Activated CD8-positive, alpha-beta memory T cell treated with anti-CD3 and anti-CD28 coated beads for 4 hours (primary cell): ENCODE measurements at places on chromosomes 4 and X.

- no peak for DNase-seq
Measured at GRCh38 chr4:86338521-86338920, 21.3 kb downstream of the MAPK10 start.

GRCh38 chr4:115851918-115852766 lies 738.7 kb upstream of the NDST4 start:
- no peak for DNase-seq

- no peak for DNase-seq
Measured at GRCh38 chr4:82213485-82214417, 160.0 kb downstream of the HNRNPD start.

GRCh38 chr4:40253906-40254305 lies 57.1 kb downstream of the RHOH start:
- no peak for DNase-seq

DNA sequence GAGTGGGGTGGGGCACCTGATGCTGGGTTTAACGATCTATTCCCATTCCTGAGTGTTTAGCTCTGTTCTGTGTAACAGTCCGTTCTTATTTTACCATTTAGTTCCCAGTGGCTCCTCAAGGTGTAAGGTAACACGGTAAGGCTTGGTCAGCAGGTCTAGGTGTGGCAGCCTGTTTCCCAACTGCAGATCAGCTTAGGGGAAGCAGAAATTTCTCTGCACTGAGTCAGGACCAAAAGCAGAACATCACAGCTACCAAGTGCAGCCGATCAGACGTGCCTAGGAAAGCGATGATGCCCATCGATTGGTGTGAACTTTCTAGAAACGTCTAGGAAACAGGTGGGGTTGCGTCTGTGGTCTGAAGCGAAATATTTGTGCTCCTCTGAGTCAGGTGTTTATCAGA lies 240.1 kb downstream of the STIM2 start:
- no peak for DNase-seq

- no peak for DNase-seq
Measured at GRCh38 chr4:18803781-18804180, 782.2 kb upstream of the LCORL start.

DNA sequence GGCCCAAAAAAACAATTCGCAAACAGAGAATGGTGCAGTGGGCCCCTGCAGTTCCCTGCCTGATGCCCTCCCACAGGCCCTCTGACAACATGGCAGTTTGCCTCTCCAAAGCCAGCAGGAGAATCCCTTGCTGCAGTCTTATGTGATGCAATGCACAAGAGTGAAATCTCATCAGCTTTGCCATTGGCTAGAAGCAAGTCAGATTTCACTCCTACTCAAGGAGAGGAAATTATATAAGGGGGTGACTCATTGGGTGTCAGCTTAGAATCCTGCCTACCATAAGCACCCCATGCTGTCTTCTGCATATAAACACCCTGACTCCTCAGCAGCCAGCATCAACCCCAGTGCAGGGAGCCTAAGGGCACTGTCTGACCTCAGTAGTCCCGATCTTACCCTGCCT lies 157.3 kb upstream of the LDB2 start:
- DNase-seq = no peak

DNA sequence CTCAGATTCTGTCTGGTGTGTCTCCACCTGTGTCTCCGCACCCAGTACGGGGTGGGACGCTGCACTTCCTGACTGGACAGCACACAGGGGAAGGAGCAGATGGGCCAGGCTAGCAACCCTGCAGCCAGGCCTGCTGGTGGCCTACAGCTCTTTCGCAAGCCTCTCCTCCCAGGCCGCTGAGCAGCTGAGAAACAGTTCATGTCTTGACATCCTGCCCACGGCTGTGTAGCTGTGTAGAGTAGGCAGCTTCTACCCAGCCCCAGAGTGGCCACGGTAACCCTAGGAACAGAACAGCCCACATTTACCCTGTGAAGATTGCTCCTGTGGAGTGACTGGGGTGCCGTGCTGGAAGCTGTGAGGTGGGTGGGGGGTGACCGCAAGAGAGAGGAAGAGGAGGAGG lies 38.9 kb downstream of the CCNQ start:
- no peak for DNase-seq

DNA sequence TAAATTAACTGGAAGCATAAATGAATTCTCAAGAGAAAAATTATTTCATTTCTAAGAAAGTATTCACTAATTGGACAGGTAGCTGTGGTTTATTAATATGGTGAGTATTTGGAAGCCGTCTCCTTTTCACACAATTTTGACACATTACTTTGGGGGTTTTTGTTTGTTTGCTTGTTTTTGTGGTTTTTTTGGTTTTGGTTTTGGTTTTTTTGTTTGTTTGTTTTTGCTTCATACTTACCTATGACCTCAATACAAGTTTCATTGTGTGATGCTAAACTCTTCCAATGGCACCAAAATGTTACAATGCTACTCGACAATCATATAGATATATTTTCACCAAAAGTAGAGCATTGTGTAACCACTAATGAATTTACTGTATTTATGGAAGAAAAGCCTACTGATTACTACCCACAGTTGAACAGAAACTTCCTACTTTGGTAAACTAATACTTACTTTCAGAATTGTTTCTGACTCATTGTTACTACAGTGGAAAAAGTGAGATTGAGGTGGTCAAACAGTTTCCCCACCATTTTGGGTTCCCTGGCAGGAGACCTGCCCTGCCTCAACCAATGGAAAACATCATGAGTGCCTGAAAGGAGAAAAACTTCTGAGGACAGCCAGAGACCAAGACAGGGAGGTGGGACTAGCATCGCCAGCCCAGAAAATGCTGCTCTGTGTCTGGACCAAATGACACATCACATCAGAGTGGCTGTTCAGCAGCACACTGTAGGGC lies 443.1 kb downstream of the HNRNPD start:
- DNase-seq = no peak
